ENCODE measurements at places on chromosomes 16 and 17.
A peak's percentile ranks its signal among the peaks of the same experiment; 100 is the strongest.

DNA sequence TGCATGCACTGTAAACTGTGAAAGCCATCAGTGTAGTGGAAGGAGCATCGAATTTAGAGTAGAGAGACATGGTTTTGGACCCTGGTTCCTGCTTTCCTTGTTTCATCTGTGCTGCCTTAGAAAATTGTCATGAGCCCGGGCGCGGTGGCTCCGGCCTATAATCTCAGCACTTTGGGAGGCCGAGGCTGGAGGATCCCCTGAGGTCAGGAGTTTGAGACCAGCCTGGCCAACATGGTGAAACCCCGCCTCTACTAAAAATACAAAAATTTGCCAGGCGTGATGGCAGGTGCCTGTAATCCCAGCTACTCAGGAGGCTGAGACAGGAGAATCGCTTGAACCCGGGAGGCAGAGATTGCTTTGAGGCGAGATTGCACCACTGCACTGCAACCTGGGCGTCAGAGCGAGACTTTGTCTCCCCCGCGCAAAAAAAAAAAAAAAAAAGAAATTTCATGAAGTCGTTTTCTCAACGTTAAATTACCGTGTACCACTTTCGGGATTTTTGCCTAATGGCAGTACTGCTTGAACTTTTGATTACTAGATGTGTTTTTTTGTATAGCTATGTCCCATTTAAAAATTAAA is 912 bp downstream of the COQ7 start:
- no peak for DNase-seq

DNA sequence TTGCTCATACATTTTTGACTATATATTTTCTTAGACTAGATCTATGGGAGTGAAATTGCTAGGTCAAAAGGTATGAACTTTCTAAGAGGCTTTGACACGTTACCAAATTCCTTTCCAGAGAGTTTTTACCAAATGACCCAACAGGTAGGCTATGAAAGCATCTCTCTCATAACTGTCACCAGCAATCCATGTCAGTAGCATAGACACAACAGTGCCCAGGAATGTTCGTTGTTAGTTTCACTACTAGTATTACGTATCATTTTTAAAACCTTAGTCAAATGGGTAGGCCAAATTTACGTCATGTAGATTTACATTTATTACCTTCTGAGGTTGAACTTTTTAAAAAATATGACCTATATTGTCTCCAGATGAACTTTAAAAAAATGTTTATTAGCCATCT is 66.8 kb downstream of the MARCHF10 start:
- DNase-seq: no peak

- DNase-seq: no peak
Observed at GRCh38 chr17:40092581-40092980, 7.8 kb downstream of the NR1D1 start.

- DNase-seq: no peak
Observed at GRCh38 chr16:65739518-65739917, 617.7 kb upstream of the CDH11 start.

DNA sequence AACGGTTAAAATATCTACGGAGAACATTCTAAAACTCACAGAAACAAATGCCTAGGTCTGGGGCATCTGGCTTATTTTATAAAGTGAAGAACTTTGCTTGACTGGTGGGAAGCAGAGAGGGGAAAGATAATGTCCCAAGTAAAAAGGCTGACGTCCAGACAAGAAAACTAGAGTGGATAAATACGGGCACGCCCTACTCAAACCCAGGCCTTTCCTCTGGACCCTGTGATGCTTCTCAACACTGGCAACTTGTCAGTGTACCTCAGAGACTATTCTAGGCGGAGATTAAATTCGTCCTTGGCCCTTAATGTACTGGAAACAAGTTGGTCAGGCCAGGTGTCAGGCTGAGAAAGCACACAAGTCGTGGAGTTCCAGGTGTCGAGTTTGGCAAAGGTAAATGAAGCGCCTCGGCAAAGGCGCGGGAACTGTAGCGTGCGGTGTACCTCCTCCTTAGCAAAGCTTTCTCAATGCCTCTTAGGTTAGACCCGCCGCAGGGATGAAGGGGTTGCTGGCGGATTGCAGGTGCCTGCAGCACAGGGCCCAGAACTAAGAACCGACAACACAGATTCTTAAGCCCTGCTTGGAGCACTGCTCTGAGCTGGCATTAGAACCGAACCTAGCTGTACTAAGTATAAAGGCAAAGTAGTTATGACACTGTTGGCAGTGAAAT is 668 bp upstream of the UNK start:
- peak; percentile 39 for DNase-seq

DNA sequence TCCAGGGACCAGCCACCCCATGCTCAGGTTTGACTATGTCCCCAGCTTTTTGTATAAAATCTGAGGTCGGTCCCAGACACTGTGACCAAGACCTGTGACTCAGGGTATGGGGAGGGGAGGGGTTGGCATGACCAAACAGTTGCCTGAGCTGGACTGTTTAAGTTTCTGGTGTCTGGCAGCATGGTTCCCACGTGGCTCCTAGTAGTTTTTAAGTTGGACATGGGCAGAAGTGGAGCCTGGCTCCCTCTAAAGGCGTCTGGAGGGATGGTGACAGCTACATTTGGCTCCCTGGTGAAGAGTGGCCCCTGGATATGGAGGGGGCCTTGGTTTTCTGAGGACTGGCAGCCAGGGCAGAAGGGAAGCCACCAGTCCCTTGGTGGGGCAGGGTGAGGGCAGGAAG is 7.9 kb downstream of the SMCR8 start:
- no peak for DNase-seq

DNA sequence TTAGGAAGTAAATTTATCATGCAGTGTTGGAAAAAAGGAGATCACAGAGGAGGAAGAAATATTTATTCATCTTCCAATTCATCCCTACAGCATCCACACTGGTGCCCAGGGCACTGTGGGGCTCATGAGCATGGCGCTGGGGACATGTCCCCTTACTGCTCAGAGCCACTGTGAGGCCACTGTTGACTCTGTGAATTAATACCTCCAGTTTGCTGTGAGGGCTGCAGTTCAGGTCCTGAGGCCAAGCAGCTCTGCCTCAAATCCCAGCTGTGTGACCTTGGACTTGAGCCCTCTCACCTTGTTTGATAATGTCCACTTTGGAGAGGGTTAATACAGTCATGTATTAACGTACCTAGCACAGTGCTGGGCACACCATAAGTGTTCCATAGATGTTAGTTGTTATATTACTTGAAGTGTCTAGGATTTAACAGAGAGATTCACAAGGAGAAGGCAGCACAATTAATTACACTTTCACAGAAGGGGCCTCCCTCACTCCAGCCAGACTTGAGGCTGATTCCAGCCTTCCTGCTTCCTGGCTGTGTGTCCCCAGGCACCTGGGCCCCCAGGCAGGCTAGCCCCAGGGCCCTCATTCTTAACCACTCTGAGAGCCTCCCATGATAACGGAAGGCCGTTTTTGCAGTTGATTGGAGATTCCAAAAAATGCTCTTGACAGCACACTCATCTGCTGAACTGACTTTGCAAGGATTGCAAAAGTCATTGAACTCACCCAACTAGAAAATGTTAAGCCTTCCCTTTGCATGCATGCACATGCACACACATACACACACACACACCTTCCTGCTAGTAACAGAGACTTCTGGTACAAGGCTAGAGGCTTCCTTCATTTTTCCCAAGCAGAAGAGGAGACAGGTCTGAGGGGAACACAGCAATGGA is 29.4 kb downstream of the KATNIP start:
- no peak for DNase-seq

DNA sequence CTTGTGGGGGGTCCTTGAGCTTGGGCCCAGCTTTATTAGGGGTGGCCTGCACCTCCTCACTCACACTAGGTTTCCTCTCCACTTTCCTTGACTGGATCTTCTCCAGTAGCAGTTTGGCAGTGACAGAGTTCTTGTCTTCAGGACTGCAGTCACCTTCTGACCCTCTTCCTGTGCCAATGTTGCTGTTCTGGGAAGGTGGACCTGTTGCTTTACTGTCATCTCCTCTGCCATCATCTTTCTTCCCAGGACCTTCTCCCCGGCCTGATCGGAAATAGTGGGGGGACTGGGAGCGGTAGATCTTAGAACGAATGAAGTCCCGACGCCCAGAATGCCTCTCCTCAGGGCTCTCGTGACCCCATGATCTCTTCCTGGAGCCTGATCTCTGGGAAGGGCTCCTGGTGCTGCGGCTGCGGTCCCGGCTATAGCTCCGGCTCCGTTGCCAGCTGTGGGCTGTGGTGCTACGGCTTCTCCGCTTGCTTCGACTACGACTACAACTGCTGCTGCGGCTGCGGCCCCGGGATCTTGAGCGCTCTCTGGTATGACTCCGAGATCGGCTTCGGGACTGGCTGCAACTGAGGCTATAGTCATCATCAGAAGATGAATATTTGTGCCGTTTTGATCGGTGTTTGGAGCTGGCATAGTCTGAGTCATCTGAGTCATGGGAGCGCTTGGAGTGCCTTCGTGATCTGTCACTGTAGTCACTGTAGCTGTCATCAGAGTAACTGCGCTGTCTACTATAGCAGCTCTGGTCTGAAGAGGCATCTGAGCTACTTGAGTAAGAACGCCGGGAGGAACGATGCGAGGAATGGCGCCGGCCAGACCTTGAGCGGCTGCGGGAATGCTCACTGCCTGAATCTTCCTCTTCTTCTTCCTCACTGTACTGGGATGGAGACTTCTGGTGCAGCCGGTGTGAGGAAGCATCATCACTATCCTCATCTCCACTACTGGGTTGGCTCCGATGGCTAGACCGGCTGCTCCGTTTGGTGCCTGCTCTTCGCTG is 9.5 kb upstream of the ITGA2B start:
- no peak for DNase-seq

DNA sequence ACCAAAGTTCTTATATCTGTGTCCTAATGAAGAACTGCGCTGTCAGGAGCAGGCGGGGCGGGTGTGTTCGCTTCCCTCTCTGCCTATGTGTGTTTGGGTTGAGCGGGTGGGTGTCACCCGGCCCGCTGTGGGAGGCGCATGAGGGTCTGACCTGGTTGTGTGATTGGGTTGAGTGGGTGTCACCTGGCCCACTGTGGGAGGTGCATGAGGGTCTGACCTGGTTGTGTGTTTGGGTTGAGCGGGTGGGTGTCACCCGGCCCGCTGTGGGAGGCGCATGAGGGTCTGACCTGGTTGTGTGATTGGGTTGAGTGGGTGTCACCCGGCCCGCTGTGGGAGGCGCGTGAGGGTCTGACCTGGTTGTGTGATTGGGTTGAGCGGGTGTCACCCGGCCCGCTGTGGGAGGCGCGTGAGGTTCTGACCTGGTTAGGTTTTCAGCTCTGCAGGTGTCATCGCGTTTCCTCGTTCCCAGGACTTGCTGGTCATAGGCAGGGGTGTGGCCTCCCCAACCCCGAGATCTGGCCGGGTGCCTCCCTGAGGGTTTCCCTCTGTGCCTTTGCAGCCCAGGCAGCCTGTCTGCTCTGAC is 69.6 kb upstream of the ZNF750 start:
- DNase-seq: peak; percentile 24

- no peak for DNase-seq
Observed at GRCh38 chr17:2017274-2017941, 7.7 kb downstream of the RTN4RL1 start.

DNA sequence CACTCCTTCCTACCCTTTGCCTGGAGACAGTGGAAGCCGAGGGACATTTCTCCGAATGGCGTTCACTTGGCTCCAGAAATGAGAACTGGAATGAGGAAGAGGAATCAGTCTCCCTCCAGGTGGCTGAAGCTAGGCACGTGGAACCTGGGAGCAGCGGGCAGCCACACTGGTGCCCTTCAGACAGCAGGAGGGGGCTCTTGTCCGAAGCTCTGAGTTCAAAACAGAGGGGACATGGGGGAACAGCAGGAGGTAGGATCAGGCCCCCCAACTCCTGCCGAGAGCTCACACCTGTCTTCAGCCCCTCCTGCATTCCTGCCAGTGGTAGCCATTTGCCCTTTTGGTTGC is 41.5 kb downstream of the TMEM235 start:
- DNase-seq: no peak
